ENCODE measurements at places on chromosomes 11 and 22.
A peak's percentile ranks its signal among the peaks of the same experiment; 100 is the strongest.

- DNase-seq: no peak
These were observed 63.2 kb downstream of the BTG4 start for GRCh38 chr11:111448831-111449557.

DNA sequence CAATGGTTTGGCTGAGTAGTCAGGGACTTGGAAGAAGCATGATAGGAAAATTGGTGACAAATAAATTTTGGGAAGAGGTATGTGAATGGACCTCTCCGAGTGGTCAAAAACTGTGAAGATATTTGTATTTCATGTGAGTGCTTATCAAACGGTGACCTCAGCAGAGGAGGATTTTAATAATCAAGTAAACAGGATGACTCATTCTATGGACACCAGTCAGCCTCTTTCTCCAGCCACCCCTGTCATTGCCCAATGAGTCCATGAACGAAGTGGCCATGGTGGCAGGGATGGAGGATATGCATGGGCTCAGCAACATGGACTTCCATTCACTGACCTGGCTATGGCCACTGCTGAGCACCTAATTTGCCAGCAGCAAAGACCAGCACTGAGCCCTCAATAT lies 21.2 kb downstream of the MS4A4E start:
- DNase-seq: no peak

GRCh38 chr11:14249121-14249963 lies 109.6 kb downstream of the RRAS2 start:
- peak; percentile 46 for DNase-seq

GRCh38 chr22:17774206-17774925 lies at the start of gene BID:
BID (minus strand) TSS chr22:17774469; CDS start chr22:17750116, 24,353 bp downstream.
- DNase-seq: peak; percentile 34

DNA sequence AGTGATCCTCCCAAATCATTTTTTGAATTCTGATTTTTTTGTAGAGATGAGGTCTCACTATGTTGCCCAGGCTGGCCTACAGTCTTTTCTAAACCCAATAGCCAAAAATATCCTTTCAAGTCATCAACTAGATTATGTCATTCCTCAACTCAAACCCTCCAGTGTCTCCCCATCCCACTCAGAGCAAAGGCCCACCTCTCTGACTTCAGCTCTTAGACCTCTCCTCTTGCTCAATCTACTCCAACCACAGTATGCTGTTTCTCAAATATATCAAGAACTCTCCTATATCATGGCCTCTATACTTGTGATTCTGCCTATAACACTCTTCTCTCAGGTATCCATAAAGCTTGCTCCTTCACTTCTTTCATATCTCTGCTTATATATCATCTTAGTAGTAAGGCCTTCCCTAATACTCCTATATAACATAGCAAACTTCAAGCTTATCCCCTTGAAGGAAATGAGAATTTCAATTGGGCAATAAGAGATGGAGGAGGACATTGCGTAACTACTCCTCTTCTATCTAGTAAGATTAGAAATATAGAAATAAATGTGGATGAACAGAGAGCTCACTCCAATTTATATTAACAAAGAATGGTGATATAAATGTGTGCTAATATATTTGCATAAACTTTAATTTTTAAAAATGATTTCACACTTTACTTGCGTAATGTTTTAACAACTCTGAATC lies 24.5 kb downstream of the DLG2 start:
- no peak for DNase-seq

GRCh38 chr22:41805639-41806038 lies 5.2 kb downstream of the CCDC134 start:
- DNase-seq: no peak

DNA sequence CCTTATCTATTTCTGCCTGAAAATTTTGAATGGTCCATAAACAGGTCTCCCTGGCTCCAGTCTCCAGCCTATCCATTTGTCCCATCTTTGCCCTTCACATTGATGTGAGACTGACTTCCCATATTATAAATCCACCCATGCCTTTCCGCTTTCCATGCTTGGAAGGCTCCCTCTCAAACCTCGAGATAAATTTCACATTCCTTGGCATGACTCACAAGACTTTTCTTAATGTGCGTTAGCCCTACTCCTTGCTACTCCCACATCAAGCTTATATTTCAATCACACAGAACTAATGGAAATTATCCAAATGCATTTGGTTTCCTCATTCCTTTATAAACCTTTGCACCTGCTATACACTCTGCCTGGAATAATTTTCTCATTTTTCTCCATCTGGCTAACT lies 163.7 kb upstream of the NTM start:
- no peak for DNase-seq

GRCh38 chr22:46250035-46250782 lies at the start of gene CDPF1:
CDPF1 (minus strand) TSS chr22:46250293; CDS start chr22:46248284, 2,009 bp downstream.
- peak; percentile 91 for DNase-seq

GRCh38 chr11:110295531-110296225 lies 736 bp downstream of the RDX start:
- DNase-seq: peak; percentile 43

GRCh38 chr11:67492801-67493547 lies 10.1 kb downstream of the AIP start:
- no peak for DNase-seq

GRCh38 chr11:10930972-10931760 lies 73.3 kb upstream of the ZBED5 start:
- peak; percentile 14 for DNase-seq

All from activated T-helper 2 cell treated with anti-CD3 and anti-CD28 coated beads, Interferon-gamma antibody, Interleukin-2, Interleukin-4, amounts not matched to agents 10 μg/mL and 5 μg/mL and 100 μg/mL, durations not matched to agents 14 hours and 24 hours and 36 hours (primary cell).